ENCODE measurements at places on chromosomes 11 and 22.

DNA sequence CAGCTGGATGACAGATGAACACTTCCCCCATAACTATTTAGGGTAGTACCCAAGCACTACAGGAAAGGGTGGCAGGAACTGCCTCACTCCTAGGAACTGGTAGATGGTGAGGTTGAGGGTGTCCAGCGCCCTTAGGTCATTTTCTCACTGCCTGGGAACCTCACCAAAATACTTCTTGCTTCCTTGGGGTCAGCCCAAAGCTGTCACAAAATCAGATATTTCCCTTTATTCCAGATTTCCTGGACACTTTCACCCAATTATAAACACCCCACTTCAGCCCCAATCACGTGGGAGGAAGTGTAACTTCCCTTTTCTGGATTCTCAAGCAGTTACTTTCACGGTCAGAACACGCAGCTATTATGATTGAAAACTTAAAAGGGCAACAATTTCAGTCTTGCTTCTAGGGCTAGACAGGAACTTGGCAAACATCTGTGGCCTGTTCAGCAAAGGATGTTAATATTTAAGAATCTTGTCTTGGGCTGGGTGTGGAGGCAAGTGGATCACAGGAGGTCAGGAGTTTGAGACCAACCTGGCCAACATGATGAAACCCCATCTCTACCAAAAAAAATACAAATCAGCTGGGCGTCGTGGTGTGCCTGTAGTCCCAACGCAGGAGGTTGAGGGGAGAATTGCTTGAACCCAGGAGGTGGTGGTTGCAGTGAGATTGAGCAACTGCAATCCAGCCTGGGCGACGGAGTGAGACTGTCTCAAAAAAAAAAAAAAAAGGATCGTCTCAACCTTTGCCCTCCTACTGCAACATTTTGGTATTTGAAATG lies 4.0 kb downstream of the FTH1 start:
- DNase-seq = peak; percentile 41

DNA sequence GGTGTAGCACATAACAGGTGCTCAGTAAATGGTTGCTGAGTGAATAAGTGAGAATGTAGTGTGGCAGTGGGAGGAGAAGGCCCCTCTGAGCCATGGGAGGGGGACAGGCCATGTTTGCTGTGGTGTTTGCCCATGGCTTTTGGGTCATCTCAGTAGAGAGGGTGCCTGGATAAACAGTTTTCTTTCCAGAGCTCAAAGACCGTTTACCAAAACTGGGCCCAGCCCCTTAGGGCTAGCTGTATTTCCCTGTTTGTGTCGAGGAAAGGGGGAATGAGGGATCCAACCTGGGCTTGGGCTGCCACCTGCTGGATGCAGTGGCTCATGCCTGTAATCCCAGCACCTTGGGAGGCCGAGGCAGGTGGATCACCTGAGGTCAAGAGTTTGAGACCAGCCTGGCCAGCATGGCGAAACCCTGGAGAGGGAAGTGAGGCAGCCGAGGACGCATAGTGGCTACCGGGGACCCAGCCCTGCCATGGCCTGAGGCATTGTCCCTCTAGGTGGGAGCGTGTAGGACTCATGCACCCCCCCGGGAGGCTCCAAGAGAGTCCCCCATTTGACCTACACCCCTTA lies 8.7 kb upstream of the LTO1 start:
- DNase-seq = no peak

DNA sequence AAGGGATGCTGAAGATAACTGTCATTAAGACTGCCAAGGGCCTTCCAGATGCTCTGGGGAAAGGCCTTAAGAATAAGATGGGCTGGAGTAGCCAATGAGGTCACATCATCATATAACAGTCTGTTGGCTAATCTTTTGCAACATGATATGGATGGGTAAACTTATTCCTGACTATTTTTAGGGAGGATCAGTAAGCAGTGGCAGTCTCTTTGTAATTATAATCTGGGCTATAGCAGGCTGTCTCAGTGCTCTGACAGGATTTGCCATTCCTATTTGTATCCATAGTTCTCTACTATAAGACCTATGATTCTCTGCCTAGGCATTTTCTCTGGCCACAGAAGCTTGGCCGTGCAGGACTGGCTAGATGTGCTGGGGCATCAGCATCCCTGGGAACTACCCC lies 16.1 kb upstream of the CALCB start:
- DNase-seq = no peak

DNA sequence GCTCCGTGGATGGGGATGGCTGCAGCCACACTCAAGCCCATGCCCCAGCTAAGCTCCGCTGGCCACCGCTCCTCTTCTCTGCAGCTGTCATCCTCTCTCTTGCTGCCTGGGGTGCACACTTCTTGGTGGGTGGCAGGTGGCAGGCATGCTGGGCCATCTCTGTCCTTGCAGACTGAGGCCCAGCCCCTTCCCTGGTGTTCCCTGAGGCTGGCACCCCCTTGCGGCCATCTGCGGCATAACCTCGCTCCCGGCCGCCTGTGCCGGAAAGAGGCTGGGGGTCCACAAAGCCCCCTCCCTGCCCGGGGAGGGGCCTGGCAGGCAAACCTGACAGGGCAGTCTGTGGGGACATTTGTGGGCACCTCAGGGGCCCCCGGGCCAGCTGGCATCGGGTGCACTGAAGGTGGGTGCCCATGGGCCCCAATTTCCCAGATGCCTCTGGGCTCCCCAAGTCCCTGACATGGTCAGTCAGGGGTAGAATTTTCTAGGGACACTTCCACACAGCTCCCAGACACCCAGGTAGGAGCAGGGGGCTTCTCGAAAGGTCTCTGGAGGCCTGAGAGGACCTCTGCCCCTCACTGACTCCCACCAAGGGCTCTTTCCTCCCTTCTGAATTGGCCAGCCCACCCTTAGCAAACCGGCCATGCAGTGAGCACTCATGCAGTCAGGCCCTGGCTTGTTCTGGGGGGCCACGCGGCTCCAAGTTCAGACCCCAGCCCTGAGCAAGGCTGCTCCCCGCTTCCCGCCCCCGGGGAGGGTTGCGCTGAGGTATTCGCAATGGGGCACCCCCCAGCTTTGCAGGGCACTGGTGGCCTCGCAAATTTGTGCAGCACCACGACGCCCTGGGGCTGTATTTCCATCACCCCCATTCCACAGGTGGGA lies 23.5 kb upstream of the TH start:
- DNase-seq = peak; percentile 12

DNA sequence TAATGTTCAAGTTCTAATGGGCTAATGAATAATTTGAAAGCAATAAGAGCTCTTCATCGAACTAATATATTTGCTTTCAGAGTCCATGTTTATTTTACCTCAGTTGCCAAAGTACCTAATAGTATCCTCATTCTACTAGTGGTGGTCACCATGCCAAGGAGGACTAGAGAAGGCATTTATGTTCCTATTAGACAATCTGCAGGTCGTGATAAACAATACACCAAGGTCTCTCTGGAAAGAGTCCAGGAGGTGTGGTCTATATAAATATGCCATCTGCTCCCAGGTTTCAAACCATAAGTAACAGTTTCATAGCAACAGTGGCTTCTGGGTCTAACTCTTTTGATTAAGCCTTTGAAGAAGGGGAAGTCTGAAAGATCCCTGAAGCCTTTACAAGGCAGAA lies 42.9 kb downstream of the ARFGAP3 start:
- DNase-seq = peak; percentile 80

DNA sequence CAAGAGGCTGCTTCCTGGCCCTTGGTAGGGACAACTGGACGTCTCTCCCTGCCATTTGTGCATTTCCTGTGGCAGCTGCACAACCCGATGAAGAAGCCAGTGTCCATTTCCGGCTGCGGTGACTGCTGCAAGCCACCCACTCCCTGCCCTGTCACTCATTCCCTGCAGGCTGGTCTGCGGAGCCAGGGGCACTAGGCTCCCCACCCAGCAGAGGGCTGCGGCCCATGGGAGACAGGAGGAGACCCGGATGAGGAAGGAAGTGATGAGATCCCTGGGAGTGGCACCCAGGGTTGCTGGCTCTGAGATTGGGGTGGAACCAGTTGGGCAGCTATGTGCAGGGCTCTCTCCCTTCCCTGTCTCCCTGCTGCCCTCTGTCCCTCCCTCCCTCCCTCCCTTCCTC lies 10.0 kb upstream of the MYRF start:
- DNase-seq = no peak

- DNase-seq = no peak
These were observed 25.5 kb upstream of the CTSC start for GRCh38 chr11:88363004-88363403.

DNA sequence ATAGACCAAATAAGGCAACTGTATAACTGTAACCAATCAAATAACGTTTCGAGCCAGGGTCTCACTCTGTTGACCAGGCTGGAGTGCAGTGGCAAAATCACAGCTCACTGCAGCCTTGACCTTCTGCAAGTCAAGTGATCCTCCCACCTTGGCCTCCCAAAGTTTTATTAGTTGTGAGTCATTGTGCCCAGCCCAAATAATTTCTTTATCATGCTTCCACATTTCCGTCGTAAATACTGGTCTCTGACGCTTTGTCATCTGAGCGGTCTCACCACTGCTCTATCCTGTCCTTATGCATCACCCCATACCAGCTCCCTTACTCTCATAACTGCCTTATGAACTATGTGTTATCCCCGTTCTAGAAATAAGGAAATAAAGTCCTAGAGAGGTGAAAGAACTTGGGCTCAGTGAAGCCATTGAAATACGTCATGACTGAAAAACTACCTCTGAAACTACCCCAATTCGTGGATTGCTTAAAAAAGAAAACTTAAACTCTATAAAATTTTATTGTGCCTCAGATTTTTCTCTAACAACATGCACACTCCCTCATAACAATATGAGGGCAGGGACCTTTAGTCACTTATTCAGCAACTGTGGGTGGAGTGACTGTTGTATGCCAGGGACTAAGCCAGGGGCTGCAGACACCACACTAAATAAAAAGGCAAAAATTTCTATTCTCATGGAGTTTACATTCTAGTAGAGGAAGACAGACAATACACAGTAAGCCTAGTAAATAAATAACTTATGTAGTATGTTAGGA lies 15.8 kb upstream of the RTN4RL2 start:
- no peak for DNase-seq

GRCh38 chr11:11944444-11944843 lies 64.0 kb downstream of the DKK3 start:
- DNase-seq = no peak

- DNase-seq = no peak
These were observed 550.4 kb downstream of the JRKL start for GRCh38 chr11:96940227-96940626.

Data from endothelial cell of umbilical vein (primary cell).